ENCODE measurements at places on chromosomes 16 and 17.

DNA sequence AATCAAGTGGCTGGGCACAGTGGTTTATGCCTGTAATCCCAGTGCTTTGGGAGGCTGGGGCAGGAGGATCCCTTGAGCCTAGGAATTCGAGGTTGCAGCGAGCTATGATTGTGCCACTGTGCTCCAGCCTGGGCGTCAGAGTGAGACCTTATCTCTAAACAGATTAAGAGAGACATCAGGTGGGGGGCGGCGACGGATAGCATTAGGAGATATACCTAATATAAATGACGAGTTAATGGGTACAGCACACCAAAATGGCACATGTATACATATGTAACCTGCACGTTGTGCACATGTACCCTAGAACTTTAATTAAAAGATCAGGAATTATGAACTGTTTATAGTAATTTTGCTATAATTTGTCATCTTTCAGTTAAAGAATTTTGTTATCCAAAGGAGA, 10.3 kb downstream of the RAD51C start:
- no peak for DNase-seq

GRCh38 chr16:78851266-78851665, 749.3 kb downstream of the MAF start:
- DNase-seq: no peak

- DNase-seq: no peak
Observed at GRCh38 chr16:66155933-66156332, 210.6 kb upstream of the CDH5 start.

GRCh38 chr16:15874745-15875314, 13.6 kb downstream of the CEP20 start:
- peak; percentile 42 for DNase-seq

DNA sequence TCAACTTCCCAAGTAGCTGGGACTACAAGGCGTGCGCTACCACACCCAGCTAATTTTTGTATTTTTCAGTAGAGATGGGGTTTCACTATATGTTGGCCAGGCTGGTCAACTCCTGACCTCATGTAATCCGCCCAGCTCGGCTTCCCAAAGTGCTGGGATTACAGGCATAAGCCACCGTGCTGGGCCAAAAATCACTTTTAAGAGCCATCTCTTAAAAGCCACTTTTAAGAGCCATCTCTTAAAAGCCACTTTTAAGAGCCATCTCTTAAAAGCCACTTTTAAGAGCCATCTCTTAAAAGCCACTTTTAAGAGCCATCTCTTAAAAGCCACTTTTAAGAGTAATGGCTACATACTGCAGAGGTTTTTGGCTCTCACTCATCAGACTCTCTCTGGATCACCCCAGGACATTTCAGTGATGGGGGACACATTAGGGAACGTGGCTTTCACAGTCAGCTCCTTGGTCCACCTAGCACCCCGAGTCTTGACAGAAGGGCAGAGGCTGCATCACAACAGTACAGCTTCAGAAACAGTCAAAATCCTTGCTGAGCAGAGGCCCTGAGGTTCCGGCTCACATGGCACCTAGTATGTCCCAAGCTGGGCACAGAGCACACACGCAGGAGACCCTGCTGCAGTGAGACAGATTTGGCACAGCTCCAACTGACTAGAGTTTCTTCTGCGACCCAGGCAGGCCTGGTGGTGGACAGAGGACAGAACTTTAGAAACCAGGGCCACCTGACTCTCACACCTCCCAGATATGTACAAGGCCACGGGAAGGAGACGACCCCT, 23.6 kb downstream of the RANBP10 start:
- no peak for DNase-seq

DNA sequence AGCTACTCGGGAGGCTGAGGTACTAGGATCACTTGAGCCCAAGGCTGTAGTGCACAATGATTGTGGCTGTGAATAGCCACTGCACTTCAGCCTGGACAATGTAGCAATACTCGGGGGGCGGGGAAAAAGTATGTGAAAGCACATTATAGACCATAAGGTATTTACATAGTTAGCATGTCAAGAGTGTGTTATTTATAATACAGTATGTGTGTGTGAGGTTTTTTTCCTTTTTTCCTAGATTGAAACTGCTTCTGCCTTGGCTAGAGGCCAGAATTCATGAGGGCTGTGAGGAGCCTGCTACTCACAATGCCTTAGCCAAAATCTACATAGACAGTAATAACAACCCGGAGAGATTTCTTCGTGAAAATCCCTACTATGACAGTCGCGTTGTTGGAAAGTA, 30.5 kb downstream of the PTRH2 start:
- no peak for DNase-seq

DNA sequence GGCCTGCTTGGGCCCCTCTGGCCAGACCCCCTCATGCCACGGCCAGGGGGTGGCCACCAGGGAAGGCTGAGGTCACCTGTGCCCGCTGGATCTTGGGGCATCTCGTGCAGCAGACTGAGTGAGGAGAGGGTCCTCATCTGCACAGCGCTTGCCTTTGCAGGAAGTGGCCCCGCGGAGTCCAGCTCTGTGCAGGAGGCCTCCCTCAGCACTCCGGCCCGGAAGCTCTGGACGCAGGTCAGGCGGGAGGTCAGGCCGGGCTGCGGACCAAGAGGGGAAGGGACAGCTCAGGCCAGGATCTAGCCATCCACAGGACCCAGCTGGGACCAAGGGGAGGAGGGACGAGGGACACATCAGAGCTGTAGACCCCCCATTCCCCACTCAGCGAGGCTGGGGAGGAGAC, 72.4 kb downstream of the LITAF start:
- DNase-seq: no peak

GRCh38 chr17:34511931-34512330, 67.5 kb upstream of the TMEM132E start:
- no peak for DNase-seq

DNA sequence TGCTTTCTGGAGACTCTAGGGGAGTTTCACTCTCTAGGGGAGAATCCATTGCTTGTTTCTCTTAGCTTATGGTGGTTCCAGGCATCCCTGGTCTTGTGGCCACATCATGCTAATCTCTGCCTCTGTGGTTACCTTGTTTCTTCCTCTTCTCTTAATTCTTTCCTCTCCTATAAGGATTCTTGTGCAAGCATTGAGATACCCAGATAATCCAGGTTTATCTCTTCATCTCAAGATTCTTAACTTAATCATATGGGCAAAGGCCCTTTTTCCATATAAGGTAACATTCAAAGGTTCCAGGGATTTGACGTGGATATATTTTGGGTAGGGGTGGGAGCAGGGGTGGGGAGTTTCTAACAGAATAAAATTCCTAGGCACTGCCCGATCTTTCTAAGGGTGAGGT, 32.6 kb downstream of the FAM20A start:
- no peak for DNase-seq

DNA sequence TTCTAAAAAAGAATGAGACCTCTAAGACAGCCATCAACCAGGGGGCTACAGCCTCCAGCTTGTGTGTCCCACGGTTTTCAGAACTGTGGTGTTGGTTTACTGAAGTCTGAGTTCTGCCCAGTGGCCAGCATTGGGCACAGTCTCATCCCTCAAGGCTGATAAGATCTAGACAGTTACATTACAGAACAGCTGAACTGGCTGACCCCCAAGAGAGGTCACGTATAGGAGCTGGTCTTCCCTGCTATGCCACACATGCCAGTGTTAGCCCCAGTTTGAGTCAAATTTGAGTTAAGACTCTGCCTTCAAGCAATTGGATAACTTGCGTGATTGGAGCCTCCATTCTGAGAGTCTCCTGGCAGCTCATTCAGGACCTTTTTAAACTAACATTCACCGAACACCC, 14.8 kb upstream of the NUP93 start:
- no peak for DNase-seq

DNA sequence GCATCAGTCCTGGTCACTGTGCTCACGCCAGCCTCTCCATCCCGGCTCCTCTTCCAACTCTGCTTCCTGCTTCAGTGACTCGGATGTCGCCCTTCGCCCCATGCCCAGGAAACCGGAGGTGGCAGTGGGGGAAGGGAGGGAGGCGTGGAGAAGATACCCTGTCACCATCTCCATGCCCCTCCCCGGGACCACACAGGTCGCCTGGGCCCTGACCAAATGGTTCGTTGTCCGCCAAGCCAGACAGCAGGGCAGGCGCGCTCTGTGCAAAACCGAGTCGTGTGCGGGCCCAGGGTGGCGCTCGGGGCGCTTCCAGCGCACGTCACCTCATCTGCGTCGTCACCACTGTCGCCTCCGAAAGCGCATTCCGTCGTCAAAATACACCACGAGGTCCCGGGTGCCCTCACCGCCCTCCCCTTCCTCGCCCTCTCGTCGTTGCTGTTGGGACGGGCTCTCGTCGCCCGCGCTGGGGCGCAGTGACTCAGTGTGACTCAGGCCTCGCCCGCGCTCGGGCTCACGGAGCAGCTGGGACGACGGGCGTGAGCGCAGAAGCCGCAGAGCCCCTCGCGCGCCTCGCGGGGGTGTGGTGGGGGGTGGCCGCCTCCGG, 39.2 kb downstream of the ZNF778 start:
- DNase-seq: no peak

- peak; percentile 77 for DNase-seq
Observed at GRCh38 chr16:1002399-1003166, 21.0 kb downstream of the SOX8 start.

Measured in K562 (cell line).